ENCODE measurements at places on chromosomes 3 and 15.

- no peak for DNase-seq
Observed at GRCh38 chr3:78086150-78086549, 1046.3 kb downstream of the ROBO2 start.

GRCh38 chr3:11716573-11717290 is 73.0 kb upstream of the VGLL4 start:
- no peak for DNase-seq

DNA sequence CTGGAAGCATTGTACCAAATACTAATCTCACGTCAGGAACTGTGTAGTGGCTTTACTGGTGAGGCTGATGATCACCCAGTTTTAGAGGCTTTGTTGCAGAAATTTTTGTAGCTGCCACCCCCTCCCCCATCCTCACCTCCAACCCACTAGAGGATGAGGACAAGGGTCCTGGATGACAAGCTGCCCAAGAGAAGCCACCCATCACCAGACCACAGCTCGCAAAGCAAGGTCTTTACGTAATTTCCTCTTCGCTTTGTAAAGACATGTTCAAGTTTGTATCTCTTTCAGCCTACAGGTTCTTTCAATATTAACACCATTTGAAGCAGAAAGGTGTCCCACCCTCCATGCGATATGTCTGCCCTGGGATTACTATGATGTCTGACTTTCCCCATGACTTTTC is 74.2 kb downstream of the LDHAL6B start:
- no peak for DNase-seq

- DNase-seq = no peak
Observed at GRCh38 chr3:7382293-7383010, 521.5 kb downstream of the GRM7 start.

DNA sequence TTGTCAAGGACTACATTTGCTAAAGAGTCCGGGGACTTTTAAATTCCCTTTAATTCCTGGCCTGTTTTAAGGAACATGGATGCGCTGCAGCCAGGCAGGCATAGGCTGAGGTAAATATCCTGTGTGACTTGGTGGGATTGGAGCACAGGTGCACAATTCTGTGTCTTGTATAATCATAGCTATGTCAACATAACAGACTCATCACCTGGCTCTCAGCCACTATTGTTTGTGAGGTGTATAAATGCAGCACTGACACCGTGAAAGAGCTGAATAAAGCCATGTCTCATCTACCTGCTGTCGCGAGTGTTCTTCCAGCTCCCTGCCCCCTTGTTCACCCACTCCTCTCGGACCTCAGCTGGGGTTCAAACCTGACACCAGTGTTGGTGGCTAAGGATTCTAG is 109.7 kb downstream of the MFSD1 start:
- no peak for DNase-seq

DNA sequence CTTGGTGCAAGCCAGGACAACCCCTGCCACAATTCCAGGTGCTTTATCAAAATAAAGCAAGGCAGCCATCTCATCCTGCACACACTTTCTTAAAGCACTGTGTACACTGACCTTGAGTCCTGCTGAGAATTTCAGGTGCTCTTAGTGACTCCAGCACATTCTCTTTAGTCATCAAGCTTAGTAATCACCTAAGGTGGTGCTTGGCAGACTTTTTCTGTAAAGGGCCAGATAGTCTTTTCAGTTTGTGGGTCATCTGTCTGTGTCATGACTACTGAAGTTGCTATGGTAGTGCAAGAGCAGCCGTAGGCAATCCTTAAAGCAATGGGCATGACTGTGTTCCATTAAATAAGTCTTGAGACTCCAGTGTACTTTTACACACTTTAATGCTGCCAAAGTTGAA is 36.4 kb downstream of the RIOX2 start:
- DNase-seq = no peak

DNA sequence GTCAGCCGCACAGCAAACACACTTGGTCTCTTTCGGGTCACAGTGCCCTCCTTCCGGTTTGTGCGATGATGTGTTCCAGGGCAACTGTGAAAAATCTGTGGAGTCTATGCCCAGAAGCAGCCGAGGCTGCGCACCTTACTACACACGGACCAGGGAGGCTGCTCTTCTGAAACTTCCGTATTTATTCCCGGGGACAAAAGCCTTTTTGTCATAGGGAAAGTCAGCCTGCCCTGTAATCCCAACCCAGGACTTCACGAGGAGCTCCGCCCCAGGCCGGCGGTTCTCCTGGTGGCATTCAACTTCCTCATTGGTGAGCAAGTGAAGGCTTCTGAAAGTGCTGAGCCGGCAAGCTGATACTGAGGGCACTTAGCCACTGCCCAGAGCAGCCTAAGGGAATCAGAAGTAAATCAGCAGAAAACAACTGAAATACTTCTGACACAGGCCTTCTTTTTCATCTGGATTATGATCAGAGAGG is 126.5 kb downstream of the FMN1 start:
- no peak for DNase-seq

- DNase-seq = no peak
Observed at GRCh38 chr3:66538390-66538789, 37.6 kb upstream of the LRIG1 start.

DNA sequence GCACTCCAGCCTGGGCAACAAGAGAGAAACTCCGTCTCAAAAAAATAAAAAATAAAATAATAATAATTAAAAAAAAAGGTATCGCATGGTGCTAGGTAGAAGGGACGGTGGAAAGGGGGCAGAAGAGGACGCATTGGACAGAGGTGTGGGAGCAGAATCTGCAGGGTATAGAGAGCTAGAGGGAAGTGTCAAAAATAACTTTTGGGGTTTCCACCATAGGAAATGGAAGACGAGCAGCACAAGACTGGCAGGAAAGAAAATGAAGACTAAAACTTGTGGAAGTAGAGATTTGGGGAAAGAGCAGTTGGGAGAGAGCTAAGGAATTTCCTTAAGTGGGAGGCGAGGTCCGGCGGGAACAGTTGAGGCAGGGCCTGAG is 585 bp upstream of the MKRN2 start:
- no peak for DNase-seq

GRCh38 chr3:153215966-153216365 is 53.9 kb downstream of the RAP2B start:
- no peak for DNase-seq

- no peak for DNase-seq
Observed at GRCh38 chr15:87145696-87146095, 1066.0 kb downstream of the AGBL1 start.

GRCh38 chr3:127823426-127823857 is 1.1 kb upstream of the MGLL start:
- DNase-seq = no peak

DNA sequence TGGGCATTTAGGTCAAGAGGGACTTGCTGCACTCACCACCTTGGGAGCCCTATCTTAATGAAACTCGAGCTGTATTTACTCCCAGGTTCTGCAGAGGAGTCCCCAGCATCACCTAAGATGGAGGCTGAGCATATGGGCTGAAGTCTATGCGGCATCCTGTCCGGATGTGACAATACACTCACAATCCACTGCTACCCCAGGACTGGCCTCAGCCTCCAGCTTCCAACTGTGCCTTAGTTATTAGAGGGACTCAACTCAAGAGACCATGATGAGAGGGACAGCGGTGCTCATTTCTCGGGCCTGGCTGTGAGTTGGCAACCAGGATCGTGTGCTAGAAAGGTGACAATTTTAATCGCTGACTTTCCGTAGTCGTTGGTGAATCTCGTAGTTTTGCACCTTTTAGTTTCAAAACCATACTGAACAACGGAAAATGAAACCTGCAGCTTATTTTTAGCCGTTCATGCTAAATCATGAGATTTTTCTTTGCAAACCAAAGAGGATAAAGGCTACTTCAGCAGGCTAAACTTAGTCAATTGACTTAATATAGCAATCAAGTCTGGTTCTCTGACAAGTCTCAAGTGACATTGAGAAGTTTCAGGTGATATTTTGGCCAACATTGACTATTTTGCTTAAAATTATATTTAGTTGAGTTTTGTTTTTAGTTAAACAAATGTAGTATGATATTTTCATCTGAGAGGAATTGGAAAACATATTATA is 11.1 kb downstream of the ZBTB38 start:
- DNase-seq = no peak

DNA sequence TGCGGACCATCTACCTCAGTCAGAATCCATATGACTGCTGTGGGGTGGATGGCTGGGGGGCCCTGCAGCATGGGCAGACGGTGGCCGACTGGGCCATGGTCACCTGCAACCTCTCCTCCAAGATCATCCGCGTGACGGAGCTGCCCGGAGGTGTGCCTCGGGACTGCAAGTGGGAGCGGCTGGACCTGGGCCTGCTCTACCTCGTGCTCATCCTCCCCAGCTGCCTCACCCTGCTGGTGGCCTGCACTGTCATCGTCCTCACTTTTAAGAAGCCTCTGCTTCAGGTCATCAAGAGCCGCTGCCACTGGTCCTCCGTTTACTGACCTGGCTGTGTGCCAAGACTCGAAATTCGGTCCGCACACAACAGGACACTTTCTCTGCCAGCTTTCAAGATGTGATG is 21.9 kb downstream of the NRROS start:
- DNase-seq = no peak

DNA sequence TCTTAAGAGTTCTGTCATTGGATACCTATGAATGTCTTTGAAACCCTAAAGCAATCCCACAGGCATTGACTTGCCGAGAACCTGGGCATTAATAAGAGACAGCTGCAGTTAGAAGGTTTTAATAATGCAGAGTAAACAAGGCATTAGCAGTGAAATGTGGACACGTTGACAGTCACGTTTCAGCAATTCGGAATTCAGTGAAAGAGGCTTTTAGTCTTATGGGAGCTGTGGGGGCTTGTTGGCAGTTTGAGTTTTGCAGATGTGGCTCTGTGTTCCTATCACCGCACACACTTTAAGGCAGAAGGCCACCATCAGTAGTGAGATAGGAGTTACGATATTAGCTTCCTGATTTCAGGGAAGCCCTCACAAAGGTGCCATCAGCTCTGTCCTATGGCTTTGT is 145.2 kb upstream of the NUDT16 start:
- DNase-seq = no peak

DNA sequence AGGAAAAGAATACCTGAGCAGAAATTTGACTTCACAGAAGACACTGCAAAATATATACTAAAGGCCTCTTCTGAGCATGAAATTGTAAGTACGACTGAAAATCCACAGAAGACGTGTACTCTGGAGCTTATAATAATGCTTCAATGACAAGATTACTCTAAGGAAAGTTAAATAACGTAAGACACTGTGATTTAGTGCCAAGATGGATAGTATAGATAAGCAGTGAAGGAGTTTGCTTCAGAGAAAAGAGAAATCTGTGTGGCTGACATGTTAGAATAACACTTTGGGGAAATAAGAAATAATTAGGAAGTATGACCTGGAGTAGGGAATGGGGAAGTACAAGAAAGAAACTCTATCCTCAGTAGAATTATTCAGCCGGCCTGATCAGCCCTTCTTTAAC is 28.9 kb downstream of the ALDH1A2 start:
- DNase-seq = no peak

- DNase-seq = no peak
Observed at GRCh38 chr3:143122608-143123352, 3.2 kb downstream of the CHST2 start.

- no peak for DNase-seq
Observed at GRCh38 chr3:99833617-99834205, 16.0 kb downstream of the CMSS1 start.

- no peak for DNase-seq
Observed at GRCh38 chr3:152480282-152480953, 211.7 kb downstream of the MBNL1 start.

Measured in Jurkat, Clone E6-1 (cell line).